NCI-H526 treated with DMSO at 0.1 percent for 48 hours (cell line): ENCODE measurements at places on chromosomes 5 and 9.
A peak's percentile ranks its signal among the peaks of the same experiment; 100 is the strongest.

GRCh38 chr5:113293975-113294310 is 140.8 kb downstream of the TSSK1B start:
- DNase-seq = peak; percentile 29

DNA sequence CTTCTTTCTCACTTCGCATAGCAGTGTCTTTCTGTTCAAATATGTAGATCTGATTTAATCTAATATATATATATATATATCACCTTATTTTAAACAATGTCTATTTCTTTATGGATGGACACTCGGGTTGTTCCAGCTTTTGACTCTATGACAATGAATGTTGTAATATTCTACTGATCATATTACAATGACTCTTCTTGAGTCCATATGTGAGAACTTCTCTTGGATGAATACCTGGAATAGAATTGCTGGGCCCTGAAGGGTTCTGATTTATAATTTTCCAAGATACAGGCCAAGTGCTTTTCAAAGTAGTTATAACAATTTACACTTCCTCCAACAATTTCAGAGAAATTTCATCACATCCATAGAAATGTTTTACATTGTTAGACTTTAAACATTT is 28.8 kb downstream of the NTRK2 start:
- DNase-seq = no peak

DNA sequence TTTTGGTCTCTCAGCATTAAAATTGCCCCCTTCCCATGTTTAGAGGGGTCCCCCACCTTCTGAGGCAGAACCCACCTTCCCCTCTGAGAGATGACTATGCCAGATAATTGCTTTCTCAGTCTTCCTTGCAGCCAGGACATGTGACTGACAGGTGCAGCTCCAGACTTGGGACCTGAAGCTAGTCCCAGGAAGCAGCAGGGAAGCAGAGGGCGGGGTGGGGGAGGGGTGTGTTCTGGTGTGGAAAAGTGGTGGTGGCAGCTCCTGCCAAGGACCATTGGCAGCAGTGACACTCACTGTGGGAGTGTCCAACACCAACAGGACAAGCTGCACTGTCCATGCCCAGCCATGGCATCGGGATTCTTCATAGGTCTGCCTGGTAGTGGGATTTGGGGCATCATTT is 2.3 kb downstream of the EIF4E1B start:
- DNase-seq = no peak

DNA sequence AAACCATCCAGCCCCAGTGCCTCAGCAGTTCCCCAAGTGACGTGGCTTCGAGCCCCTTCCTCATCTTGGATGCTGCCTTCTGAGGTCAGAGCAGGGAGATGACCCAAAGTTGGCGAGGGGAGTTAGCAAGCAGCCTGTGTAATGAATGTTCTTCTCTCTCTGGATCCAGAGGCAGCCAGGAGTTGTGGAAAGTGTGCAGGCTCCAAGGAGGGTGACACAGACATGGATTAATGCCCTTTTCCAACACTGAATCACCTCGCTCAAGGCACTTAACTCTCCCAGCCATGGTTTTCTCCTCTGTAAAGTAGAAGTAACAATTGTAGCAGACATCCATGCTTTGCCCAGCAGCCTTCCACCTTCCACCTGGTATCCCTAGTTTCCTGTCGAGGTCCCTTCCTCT is 64.6 kb upstream of the HAND1 start:
- DNase-seq = no peak

DNA sequence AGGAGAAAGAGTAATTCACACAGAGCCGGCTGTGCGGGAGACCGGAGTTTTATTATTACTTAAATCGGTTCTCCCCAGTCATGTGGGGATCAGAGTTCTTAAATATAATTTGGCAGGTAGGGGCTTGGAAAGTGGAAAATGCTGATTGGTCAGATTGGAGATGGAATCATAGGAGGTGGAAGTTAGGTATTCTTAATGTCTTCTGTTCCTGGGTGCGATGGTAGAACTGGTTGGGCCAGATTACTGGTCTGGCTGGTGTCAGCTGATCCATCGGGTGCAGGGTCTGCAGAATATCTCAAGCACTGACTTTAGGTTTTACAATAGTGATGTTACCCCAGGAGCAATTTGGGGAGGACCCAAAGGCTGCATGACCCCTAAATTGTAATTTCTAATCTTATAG is 4.6 kb upstream of the CERCAM start:
- peak; percentile 48 for DNase-seq

DNA sequence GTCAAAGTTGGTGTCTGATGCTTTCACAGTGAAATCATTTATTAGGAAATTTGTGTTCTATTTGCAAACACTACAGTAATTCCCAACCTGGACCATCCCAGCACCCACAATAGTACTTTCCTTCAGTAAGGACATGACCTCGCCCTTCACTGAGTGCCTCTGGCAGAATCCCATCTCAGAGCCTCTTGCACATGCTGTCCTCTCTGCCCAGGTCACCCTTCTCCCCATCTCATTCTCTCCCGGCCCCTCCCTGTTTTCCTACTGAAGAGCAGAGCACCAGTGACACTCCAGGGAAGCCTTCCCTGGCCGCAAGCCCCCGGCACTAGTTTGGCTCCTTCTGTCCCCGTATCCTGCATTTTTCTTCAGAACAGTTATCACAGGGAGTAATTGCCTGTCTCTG is 220.4 kb downstream of the MAPKAP1 start:
- DNase-seq = no peak

DNA sequence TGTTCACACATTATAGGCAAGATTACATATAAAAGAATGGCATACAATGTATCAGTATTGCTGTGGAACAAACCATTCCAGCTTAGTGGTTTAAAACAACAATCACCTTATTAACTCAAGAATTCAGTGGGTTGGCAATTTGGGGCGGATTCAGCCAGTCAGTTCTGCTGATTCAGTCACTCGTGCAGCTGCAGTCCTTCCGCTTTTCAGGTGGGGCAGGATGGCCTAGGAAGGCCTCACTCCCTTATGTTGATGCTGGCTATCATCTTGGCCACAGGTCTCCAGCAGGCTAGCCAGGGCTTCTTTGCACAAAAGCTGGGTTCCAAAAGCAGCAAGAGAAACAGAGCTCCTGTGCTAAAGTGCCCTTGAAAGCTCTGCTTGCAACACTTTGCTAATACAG is 150.6 kb downstream of the MCTP1 start:
- no peak for DNase-seq

DNA sequence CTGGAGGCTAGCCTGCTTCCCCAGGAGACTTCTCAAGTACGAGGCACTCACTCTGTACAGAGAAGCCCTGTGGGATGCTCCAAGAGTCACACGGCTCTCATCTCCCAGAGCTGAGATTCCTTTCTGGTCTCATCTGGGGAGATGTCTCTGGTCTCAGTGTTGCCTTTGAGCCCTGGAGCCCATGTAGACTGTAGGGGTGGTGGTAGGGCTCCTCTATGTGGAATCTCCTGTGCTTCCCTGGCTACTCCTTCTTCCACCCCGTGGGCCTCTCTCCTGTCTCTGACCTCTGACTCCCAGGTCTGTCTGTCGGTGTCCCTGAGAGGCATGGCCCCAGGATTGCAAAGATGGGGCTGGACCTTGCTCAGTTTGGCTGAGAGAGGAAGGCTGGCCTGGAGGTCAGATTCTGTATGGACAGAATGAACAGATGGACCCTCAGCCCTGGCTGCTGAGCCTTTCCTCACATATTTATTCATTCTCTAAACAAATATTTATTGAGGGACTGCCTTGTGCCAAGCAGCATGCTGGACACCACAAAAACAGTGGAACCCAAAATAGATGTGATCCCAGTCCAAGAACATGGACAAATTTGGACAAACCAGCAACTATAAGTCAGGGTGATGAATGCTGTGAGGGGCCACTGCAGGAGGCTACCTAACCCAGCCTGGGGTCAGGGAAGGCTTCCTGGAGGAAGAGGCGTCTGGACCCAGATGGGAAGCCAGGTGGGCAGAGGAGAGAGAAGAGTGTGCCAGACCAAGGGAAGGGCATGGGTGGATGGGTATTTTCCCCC is 2.6 kb downstream of the CCL19 start:
- no peak for DNase-seq

GRCh38 chr9:134709512-134710270 is 68.1 kb downstream of the COL5A1 start:
- no peak for DNase-seq

DNA sequence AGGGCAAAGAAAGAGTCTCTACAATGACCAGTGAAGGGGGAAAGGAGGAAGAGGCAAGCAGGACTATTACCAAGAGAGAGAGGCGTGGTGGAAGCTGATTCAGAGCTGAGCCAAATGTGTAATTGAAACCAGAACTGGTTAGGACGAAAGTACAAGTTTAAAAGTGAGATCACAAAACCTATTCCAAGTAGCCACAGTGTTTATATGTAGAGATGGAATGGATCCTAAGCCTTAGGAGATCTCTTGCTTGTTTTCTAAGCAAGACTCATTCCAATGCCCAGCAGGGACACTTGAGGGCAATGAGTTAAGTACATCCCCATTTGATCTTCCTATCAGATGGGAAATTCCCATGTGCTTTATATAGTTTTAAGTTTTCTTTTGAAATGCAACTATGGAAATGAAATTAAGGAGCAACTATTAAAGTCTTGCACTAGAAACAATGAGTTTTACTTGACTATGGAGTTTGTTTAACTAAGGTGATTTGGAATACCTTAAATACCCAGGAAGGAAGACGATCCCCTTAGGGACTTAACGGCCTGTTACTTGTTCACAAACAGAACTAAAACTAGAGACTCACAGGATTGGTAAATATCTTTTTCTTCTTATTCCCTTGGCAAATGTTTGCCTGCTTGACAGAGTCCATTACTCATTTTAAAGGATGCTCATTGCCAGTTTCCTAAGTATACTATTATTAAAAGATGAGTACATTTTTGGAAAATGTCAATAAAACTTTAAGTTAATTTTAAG is 51.1 kb upstream of the SNX2 start:
- DNase-seq = no peak

GRCh38 chr9:70049236-70049635 is 5.6 kb downstream of the MAMDC2 start:
- no peak for DNase-seq

DNA sequence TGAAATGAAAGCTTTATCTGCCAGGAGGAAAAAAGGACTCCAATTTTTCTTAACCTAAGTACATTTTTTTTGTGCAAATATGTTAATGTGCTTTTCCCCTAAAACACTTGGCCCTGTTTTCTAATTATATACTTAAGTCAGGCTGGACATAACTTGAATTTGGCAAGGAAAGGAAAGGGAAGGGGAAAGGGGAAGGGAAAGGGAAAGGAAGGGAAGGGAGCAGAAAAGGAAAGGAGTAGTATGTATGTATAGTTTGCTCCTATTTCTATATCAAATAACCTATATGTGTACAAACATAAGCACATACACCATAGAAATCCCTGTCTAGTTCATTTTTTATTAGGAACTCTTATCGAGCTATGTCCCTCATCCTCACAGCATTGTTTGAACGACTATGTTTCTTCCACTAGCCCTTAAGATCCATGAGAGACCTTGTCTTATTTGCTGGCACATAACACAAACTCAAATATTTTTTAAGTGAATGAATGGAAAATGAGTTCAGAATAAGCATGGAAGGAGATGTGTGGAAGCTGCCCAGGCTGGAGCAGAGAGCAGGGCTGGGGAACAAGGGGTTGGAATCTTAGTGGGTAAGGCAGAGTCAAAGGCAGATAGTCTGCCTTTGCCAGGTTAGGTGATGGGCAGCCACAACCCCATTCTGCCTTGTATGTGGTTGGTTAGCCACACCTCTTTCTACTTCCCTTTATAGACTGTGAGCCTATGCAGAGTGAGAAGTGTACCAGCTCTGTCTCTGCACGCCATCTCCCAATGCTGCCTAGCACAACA is 70.0 kb downstream of the KLHL3 start:
- DNase-seq = no peak

DNA sequence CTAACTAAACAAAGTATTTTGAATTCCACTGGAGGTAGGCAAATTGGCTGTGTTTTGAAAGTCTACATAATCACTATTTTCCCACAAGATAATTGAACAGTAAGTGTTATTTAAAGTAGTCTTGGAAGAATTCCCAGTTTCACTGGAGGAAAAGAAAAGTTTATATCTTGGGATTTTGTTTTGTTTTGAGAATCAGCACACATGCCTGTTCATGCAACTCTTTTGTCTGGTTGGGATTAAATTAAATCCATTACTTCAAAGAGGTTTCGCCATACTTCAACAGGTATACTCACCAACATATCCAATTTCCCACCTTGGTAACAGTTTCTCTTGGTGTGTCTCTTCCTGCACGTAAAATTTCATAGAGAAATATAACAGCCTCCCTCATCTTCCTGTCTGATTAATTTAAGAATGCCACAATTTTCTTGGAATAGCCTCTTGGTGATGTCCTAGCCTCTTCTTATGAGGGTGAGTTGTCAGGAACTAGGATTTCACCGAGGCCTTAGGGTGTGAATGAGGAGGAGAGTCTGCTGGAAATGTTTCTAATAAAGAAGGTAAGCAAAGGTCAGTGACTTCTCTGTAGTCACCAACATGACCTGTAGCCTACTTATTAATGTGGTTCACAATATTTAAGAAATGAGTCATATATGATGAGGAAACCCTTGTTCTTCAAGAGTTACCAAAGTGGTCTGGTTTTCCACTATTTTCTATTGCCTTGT is 48.1 kb downstream of the ITGA2 start:
- no peak for DNase-seq

- DNase-seq = no peak
Measured at GRCh38 chr9:33011831-33012230, 10.4 kb upstream of the APTX start.

GRCh38 chr5:61023131-61023530 is 78.1 kb downstream of the NDUFAF2 start:
- DNase-seq = no peak

DNA sequence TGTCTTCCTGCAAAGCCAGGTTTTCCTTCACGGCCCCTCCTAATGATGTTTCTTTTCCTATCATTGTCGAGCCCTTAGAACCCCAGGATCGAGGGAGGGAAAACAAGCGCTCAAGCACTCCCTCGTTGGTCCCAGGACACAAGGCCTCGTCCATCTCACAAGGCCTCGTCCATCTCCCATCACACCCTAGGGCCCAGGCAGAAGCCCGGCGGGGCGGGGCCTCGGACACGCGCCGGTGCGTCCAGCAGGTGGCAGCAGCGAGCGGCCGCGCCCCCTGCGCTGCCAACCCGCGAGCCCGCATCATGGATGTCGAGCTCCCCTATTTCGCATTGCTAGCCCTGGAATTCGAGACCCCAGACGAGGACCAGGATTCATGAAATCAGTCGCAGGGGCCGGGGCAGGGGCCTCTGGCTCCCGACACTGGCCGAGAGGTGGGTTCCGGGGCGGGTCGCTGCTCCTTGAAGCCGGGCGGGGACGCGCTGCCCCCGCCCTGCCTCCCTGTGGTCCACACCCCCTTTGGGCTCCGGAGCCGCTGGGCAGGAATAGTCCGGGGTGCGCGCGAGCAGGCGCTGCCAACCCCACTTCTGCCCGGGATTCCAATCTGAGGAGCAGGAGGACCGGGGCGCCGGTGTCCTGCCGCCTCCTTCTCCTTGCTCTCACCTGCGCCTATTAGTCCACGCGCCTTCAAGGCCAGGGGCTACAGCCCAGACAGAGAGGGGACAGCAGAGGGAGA is at the start of gene ABLIM3:
Gene ABLIM3 (plus strand): TSS at position 270 of the 733 bp plus-strand sequence. CDS start 603 bp downstream, outside the sequence.
- DNase-seq = no peak

GRCh38 chr5:135952683-135953082 is 2.1 kb downstream of the LECT2 start:
- DNase-seq = no peak
